ENCODE measurements at places on chromosomes 7 and 10. TPM values are rescaled to one million over a fixed set of nuclear protein-coding genes. Genes with fewer than 3 reads are reported as not detected.

DNA sequence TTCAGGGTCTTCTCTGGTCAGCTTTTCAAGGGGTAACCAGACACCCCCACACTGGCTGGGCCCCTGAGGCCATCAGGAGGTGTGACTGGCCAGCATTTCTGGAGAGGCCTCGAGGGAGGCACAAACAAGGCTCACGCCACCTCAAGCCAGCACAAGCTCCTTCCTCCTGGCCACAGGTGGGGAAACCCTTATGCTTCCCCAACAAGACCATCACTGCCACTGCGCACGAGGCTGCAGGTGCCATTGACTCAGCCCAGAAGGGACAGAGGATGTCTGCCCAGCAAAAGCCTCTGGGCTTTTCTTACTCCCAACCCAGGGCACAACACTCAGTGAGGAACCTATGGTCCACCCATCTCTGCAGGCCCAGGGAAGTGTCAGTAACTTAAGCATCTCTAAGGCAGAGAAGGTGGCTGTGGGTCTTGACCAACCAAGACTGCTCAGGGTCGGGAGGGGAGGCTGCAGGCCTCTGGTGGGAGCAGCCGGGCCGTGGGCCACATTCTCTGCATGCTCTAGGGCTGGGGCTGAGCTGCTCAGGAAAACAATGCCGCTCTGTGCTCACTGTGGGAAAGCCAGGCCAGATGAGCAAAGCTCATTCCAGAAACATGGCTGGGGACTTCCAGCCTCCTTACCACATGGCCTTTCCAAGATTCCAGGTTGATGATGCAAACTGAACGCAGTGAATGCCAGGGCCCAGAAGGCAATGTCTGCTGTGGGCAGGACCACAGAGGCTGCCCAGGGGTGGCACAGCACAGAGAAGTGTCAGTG is 24.2 kb upstream of the RASSF4 start:
- DNase-seq: no peak

DNA sequence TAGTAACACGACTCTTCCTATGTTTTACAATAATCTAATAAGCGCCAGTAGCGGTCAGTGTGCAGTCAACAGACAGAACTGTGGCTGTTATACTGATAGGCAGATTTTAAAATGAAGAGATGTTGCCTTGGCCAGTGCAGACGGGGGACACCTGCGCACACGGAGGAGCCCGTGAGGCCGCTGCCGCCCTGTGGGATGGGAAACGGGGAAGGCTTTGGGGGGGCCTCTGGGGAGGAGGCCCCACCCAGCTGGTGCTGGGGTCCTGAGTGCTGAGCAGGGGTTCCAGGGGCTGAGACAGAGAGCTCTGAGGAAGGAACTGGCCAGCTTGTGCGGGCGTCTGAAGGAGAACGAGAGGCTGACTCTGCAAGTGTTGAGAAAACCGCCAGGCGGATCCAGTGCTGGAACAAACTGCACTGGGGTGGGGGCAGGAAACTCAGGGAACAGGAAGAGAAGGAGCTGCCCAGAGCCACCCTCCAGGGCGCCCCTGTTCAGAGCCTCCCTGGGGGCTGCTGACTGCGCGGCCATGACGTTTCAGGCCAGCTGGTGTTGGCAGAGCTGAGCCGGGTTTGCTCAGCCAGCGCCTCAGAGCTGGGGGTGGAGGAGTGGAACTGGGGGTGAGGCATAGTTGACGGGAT is 426.4 kb downstream of the TCERG1L start:
- no peak for DNase-seq

RET gene
- total RNA-seq: not detected

DNA sequence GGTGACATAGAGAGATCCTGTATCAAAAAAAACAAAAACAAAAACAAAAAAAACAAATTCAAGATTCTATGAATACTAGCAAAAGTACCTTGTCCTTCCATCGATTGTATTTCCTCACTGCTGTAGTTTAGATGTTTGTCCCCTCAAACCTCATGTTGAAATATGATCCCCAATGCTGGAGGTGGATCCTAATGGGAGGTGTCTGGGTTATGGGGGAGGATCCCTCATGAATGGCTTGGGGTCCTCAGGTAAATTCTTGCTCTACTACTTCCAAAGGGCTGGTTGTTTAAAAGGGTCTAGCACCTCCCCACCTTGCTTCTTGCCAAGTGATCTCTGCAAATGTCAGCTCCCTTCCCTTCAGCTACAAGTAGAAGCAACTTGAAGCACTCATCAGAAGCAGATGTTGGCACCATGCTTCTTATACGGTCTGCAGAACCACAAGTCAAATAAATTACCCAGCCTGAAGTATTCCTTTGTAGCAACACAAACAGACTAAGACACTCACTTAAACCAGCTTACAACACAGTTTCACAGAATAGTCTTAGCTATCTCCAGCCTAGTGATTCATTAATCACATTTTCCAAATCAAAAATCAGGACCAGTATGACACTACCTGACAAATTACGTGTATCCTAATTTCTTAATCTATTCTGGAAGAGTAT is 20.7 kb downstream of the ABI1 start:
- no peak for DNase-seq

GRCh38 chr7:12052211-12052610 is 158.9 kb upstream of the TMEM106B start:
- DNase-seq: no peak

GNAT3 gene
- total RNA-seq: not detected

COL13A1 gene
- total RNA-seq: not detected

- DNase-seq: peak; percentile 92
Measured at GRCh38 chr10:95467162-95467599, 94.0 kb downstream of the SORBS1 start.

DNA sequence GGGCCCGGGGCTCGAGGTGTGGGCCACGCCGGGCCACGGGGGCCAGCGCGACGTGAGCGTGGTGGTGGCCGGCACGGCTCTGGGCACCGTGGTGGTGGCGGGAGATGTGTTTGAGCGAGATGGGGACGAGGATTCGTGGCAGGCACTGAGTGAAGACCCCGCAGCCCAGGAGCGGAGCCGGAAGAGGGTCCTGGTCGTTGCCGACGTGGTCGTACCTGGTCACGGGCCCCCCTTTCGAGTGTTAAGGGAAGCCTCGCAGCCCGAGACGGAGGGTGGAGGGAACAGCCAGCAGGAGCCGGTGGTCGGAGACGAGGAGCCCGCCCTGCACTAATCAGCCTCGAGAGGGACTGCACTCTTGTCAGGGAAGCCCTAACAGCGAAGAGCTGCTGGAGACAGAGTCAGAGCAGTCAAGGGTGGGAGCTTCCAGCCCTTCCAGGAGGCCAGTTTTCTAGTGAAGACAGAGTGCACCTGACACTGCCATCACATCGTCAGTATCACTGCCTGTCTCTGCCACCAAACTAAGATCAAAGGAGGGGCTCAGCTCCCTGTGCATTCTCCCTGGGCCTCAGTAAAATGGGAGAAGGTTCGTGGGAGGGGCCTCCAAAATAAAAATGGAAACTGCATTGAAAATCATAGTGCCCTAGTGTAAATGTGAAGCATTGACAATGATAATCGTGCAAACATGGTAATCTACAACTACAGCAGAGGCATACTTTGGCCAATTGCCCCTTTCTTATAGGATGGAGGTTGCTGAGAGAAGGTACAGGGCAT is 1.3 kb downstream of the MBLAC1 start:
- DNase-seq: peak; percentile 53

DNA sequence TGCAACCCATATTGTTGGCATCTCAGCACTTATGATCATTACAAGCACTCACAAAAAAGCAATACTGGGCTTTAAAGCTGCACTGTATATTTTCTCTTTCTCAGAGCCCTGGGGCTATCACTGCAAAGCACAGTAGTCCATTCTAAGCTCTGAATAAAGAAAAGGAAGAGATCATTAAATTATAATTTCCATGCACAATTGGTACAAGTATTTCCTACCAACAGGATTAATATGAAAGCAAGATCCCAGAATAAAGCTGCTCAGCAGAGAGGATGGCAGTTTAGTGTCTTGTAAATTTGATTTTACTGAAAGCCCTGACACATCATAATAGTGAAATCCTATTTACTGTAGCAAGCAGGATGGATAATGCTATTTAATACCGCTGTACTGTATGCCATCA is 205.3 kb downstream of the CHCHD3 start:
- no peak for DNase-seq

GRCh38 chr7:123051916-123052315 is 56.4 kb upstream of the TAS2R16 start:
- no peak for DNase-seq

DNA sequence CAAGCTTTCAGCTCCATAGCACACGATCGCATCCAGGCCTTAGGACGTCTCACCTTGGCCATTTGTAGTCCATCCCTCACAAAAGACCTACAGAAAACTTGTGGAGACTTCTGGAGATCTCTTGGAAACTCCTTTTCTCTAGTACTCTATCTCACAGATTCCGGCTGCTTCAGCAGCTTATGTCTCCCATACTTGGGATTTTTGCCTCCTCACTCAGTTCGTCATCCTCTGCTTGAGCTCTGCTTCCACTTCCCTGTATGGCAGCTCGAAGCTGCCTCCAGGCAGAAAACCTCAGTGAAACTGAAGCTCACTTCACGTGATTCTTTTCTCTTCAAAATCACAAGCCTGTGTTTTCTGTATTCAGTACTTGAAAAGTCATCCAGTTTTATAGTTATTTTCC is 178.7 kb upstream of the GDF10 start:
- no peak for DNase-seq

DNA sequence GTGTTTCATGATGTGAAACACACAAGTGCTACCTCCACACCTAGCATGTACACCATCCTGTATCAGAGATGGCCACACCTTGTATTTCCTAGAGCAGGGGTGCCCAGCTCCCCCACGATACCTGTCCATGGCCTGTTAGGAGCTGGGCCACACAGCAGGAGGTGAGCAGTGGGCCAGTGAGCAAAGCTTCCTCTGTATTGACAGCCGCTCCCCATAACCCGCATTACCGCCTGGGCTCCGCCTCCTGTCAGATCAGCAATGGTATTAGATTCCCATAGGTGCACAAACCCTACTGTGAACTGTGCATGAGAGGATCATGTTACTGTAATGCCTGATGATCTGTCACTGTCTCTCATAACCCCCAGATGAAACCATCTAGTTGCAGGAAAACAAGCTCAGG is 145.6 kb upstream of the RNF32 start:
- DNase-seq: no peak

GRCh38 chr10:3787016-3787400 is 2.0 kb upstream of the KLF6 start:
- no peak for DNase-seq

DNA sequence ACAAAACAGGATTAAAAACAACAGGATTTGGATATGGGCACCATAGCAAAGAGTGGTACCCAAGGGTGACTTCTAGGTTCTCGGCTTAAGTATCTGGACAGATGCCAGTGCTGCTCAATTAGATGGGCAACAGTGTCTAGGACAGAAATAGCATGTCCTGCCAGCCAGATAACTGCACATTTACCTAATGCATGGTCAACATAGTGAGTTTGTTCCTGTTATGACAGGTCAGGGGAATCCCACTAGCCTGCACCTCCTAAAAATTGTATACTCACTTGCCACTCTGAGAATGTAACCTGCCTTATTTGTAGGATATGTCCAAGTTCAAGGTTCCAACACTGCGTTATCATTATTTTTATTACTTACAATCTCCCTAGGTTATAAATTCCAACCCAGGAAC is 471.7 kb downstream of the GRM8 start:
- no peak for DNase-seq

CD36 gene
- total RNA-seq: not detected

- no peak for DNase-seq
Measured at GRCh38 chr7:43618073-43618472, 35.2 kb downstream of the STK17A start.

- DNase-seq: no peak
Measured at GRCh38 chr10:26215935-26216584, 514 bp upstream of the GAD2 start.

DNA sequence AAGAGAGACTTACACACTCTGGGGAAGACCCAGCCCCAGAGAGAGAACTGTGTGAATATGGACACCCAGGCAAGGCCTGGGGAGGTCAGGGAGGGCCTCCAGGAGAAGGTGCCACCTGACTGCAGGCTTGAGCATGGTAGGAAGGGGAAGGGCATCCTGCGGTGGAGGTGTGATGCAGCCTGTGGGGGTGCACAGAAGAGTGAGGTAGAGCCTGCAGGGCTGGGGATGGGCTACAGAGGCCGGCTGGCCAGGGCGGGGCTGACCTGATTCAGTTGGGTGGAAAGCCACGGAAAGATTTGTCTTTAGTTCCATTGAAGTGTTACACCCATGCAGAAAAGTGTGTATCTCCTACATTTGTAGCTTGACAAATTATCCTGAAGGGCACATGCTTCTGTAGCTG is 47.6 kb downstream of the ZMIZ1 start:
- no peak for DNase-seq

DNA sequence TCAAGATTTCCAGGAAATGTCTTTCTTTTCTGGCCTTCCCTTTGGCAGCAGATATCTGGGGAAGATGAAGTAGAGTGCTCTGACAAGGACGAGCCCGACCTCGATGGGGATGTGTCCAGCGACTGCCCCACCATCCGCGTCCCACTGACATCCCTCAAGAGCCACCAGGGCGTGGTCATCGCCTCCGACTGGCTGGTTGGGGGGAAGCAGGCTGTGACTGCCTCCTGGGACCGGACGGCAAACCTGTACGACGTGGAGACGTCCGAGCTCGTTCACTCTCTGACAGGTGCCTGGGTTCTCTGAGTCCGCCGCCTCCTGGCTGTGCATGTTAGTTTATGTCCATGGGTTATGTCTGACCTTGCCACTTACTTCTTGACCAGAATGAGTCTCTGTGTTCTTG is 47.4 kb downstream of the WDR37 start:
- DNase-seq: no peak

ASZ1 gene
- total RNA-seq: not detected

DNA sequence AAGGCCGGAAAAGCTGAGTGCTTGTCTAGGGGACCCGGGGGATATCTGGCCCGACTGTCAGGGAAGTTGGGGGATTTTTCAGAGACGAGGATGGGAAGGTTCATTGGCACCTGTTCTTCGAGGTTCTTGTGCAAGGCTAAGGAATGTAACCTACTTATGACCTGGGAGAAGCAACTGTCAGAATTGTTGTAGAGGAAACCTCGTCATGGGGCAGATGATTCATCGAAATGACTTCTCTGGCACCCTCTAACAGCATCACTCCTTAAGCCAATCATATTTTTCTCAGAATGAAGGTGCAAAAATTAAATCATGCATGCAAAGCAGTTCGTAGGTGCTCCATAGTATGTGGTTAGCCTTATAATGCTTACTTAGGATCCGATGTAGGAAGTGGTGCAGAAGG is 58.6 kb downstream of the PLXDC2 start:
- DNase-seq: no peak

MKI67 gene
- 111 TPM for total RNA-seq

DNA sequence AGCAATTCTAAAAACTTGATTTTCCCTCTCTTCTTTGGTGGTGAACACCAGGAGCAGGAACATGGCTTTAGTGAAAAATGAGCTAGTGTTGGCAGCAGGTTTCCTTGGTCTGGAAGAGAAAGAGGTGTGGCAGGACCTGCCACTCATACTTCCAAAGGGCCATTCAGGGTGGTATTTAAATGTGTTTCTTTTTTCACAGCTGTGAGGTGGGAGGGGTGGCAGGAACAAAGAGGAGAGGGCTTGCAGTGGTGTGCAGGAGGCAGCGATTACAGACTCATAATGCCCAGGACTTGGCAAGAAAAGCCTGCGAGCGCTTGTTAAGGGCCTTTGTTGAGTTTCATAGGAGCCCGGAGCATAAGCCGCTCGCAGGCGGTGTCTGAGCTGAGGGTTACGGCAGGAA is 36.8 kb downstream of the WIPF3 start:
- DNase-seq: no peak

- DNase-seq: no peak
Measured at GRCh38 chr10:91856637-91857036, 52.6 kb downstream of the FGFBP3 start.

- DNase-seq: peak; percentile 73
Measured at GRCh38 chr7:100483722-100484672, at the start of gene NYAP1. NYAP1 (plus strand) TSS chr7:100483927; CDS start chr7:100485312, 1,385 bp downstream.

Measured in Caco-2 (cell line).